Activated CD4-positive, CD25-positive, alpha-beta regulatory T cell treated with anti-CD3 and anti-CD28 coated beads, Interleukin-2, amount 50 U/mL, for 72 hours (primary cell): ENCODE measurements at places on chromosomes 3 and 15.

- DNase-seq, result no peak
These were observed 22.8 kb downstream of the ATP2C1 start for GRCh38 chr3:130916507-130917167.

DNA sequence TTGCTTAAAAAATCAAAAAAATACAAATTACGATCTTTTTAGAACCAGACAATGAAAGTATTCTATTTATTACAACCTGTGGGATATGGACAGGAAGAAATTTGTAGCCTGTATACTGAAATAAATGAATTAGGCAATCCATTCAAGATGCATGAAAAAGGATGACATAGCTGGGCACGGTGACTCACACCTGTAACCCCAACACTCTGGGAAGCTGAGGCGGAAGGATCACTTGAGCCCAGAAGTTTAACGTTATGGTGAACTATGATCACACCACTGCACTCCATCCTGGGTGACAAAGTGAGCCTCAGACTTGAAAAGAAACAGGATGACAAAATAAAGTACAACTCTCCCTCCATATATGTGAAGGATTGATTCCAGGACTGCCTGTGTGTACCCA lies 74.1 kb downstream of the MSL2 start:
- DNase-seq, result no peak

GRCh38 chr15:93566762-93567161 lies 477.8 kb upstream of the RGMA start:
- DNase-seq, result no peak

DNA sequence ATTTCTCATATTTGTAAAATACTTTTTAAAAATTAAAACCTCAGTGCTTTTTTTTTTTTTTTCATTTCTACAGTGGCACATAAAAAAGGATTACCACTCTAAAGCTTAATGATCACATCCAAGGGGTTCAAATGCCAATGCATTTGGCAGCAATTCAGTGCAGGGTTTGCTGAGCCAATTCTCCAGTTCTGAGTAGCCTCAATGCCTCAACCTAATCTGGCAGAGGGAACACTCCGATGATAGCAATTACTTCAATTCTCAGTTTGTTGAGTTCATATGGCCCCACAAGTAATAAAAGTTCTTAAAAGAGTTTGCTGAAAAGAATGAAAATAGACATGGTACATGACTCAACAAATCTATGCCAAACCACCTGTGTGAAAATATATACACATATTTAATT lies 79.3 kb upstream of the RBMS3 start:
- DNase-seq, result no peak
